ENCODE measurements at places on chromosomes 1 and 21.
A peak's percentile ranks its signal among the peaks of the same experiment; 100 is the strongest.

- DNase-seq: no peak
Observed at GRCh38 chr1:112807117-112807516, 92.0 kb upstream of the PPM1J start.

GRCh38 chr1:94119796-94120569 lies 965 bp downstream of the ABCA4 start:
- no peak for DNase-seq

DNA sequence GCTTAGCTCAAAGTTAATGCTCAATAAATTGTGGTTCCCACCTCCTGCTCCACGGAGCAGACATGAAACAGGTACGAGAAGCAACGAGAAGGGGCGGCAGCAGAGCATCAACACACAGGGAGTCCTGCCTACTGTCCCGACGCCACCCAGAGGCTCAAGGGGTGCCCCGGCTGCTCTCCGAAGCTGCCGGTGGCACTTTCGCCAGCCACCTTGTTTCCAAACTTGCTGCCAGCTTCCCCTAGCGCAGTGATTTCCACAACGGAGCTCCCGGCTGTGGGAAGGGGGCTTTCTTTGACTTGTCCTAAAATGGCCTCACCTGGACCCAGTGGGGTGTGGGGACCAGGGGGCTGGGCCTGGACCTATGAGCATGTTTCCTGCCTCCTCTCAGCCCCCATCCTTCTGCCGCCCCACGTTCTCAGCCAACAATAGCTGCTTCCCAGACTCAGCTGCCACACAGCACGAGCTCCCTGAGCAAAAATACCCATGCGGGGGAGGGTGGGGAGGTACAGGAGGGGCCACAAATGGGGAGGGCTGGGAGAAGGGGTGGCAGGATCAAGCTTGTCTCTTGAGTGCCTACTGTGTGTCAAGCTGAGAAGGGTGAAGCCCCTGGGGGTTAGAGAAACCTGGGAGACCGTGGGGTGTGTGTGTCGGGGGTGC lies 35.6 kb upstream of the ECE1 start:
- no peak for DNase-seq

DNA sequence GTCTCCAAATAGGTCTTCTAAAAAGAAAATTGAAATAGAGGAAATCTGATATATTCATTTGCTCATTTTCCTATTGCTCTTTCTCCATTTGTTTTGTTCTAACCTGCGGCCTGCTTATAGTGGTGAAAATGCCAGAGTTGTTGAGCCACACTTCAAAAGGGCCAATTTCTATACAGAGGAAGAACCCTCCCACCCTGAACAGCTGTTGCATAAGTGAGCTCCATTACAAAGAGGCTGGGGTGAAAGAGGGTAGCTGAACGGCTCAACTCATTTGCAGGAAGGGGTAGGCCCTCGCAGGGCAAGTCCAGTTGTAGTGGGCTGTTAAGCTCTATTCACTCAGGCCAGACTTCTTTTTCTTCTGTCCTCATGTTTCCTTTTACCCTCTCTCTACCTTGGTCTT lies 8.8 kb downstream of the ADCY10 start:
- no peak for DNase-seq

- no peak for DNase-seq
Observed at GRCh38 chr1:155195201-155196102, 12.2 kb downstream of the THBS3 start.

DNA sequence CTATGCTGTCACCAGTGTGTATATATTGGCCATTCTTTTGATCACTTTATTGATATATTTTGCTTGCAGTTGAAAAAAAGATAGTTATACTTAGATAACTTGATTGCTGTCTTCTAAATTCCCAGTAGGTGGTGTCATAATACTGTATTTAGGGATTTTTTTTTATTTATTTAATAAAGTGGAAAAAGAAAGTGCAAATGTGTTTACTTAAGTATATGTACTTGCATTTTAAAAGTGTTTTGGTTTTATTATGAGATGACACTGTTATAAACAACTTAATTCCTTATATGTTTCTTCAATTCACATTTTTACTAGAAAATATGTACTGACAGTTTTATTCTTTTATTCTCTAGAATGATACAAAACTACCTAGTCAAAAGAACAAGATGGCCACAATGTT lies 164.8 kb downstream of the USP25 start:
- peak; percentile 5 for DNase-seq

DNA sequence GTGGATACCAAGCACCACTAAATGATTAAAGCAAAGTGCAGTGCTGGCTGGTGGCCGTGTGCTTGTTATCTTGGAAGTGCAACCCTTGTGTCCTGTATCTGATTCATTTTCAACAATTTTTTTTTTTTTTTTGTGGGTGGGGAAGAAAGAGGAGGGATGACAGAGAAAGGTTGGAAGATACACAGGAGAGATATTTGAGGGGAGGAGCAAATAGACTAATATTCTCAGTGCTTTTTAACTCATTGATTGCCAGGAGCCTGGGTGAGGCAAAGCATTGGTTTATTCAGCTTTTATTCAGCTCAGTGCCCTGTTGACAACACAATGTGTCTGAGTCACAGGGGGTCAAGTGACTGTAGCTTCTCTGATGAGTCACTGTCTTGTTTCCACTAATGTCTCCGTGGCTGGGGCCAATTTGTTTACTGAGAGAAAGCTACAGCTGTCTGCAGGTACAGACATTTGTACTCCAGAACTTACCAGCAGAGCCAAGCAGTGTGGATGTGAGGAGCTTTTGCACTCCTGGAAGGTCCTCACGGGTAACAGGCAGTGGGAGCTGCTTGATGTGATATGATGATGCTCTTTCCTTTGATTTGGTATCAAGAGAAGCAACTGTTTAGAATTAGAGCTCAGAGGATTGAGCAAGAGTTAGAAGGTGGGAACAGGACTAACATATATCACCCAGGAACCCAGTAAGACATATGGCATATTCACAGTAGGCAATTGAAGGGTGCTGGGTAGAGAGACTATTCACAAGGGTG lies 23.6 kb upstream of the DNM3 start:
- DNase-seq: no peak

GRCh38 chr1:115473986-115474565 lies 136.0 kb upstream of the NGF start:
- DNase-seq: no peak

GRCh38 chr1:168615965-168616364 lies 39.6 kb downstream of the XCL1 start:
- DNase-seq: no peak

GRCh38 chr21:33939226-33939625 lies 23.6 kb upstream of the ATP5PO start:
- DNase-seq: no peak

- DNase-seq: peak; percentile 93
Observed at GRCh38 chr1:37692078-37692833, at the start of gene CDCA8. CDCA8 (plus strand) TSS chr1:37692516; CDS start chr1:37692691, 175 bp downstream.

DNA sequence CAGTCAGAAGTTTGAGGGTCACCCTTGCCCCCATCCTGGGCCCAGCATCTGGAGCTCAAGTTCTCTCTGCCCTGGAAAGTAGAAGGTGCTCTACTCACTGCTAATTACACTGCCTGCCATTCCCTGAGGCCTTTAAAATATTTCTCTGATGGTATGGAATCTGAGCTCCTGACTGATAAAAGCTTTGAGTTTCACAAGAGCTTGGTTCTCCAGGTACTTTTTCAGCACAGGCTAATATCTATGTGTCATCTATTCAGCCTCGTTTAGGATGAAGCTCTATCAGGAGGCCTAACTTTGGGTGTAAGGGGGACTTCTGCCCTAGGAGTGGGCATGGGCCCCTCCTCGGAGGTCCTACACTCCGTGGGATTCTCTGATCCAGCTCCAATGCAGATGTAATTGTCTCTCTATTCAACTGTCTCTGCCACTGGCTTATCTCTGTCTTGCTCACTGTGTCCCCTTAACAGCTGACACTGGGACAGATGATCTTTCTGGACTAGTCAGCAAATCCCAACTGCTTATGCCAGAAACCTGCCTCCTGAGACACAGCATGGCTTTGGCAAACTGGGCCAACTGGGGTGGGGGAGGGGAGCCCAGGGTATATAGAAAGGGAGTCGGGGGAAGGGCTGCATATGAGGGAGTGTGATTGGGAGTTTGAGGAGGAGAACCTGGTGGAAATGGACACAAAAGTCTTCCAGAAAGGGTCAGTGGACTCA lies 104.2 kb upstream of the GADD45A start:
- no peak for DNase-seq

DNA sequence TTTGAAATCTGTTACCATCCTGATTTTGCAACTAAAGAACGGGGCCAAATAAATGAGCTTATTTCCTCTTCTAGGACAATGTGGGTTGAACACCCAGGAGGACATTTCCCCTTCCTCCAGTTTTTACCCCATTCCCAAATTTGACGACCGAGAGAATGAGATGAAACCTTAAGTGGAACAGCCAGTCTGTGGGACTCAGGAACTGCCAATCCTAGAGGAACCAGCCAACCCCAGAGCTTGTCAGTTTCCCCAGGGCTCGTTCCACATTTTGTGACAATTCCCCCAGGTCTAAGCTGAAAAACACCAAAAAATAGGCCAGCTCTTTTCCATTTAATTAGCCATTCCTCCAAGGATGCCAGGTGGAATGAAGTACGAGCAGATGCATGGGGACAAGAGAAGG lies 21.3 kb upstream of the MAPKAPK2 start:
- DNase-seq: no peak

- no peak for DNase-seq
Observed at GRCh38 chr1:205950826-205951549, 7.7 kb upstream of the SLC26A9 start.

GRCh38 chr1:220991506-220991905 lies 112.3 kb downstream of the HLX start:
- DNase-seq: no peak

GRCh38 chr1:9385801-9386573 lies 93.3 kb downstream of the SPSB1 start:
- DNase-seq: no peak
